ENCODE measurements at places on chromosomes 13 and 19.

DNA sequence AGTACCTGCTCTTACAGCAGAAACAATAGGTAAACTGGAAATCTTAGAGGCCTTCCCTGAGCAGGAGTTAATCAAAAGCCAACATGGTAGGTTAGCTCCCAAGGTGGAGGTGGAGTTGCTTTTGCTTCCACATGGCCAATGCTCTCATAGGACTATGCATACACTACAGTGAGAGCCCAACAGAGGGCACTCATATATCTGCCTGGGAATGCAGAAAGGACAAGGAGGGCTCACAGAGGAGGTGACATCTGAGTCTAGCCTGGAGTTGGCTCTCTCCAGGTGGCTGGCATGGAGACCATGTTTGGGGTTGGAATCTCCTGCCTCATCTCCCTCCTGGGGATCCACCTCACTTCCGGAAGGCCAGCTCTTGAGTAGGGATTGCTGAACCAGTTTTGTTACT lies 34.6 kb downstream of the ATP8A2 start:
- no peak for DNase-seq

- no peak for DNase-seq
These were observed 17.8 kb upstream of the MIR17HG start for GRCh38 chr13:91329733-91330132.

GRCh38 chr13:30972888-30973377 lies 40.5 kb downstream of the TEX26 start:
- no peak for DNase-seq

DNA sequence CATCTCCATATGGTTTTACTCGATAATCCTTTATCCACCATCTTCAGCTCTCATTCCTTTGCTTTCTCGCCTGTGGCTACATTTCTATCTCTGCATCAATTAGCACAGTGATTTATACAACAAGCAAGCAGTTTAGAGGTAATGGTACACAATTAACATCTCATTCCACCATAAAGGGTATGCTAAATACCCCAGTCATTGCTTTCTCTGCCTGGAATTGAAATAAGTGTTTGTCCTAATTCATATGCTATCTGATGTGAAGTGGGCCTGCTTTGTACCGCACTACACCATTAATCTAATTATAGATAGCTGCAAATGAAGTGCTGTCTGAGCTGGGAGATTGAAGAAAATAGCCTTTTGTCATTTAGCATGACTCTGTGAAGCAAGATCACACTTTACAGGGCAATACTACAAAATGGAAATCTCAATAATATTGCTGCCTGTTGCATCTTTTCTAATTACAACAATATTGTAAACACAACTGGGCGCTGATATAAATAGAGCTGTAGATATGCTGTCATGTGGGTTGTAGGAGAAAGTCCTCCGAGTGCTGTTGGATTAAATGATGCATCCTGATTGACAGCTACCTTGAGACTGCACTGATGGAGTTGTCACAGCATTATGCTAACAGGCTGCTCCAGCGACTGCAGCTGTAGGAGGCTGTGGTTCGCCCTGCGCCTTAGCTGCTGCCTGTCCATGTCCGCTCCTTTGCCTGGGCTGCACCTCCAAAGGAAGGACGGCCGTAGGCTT lies 78.2 kb downstream of the GGACT start:
- no peak for DNase-seq

GRCh38 chr19:44686896-44687295 lies 12.1 kb upstream of the CEACAM16 start:
- no peak for DNase-seq

DNA sequence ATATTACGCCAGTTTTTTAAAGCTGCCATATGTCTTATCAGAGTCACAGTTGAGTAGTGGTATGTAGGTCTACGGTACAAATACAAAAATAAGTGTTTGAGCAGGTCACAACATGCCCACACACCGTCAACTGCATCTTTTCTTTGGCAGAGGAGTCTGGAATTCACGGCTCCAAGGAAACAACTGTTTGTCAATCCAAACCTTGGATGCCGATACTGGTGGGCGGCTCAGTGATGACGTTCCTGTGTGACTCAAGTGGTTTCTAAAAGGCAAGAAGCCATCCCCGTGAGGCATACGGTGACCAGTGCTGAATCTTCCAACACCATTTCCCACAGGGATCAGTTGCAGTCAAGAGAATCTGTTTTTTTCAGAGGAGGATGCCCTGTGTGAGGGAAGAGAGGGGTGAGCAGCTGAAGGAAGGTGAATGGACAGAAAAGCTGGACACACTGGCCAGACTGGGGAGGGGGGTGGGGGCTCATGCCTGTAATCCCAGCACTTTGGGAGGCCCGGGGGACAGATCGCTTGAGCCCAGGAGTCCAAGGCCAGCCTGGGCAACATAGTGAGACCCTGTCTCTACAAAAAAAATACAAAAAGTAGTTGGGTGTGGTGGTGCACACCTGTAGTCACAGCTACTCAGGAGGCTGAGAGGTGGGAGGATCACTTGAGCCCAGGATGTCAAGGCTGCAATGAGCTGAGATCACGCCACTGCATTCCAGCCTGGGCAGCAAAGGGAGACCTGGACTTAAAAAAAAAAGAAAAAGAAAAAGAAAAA lies 22.8 kb upstream of the CEBPG start:
- peak; percentile 64 for DNase-seq

DNA sequence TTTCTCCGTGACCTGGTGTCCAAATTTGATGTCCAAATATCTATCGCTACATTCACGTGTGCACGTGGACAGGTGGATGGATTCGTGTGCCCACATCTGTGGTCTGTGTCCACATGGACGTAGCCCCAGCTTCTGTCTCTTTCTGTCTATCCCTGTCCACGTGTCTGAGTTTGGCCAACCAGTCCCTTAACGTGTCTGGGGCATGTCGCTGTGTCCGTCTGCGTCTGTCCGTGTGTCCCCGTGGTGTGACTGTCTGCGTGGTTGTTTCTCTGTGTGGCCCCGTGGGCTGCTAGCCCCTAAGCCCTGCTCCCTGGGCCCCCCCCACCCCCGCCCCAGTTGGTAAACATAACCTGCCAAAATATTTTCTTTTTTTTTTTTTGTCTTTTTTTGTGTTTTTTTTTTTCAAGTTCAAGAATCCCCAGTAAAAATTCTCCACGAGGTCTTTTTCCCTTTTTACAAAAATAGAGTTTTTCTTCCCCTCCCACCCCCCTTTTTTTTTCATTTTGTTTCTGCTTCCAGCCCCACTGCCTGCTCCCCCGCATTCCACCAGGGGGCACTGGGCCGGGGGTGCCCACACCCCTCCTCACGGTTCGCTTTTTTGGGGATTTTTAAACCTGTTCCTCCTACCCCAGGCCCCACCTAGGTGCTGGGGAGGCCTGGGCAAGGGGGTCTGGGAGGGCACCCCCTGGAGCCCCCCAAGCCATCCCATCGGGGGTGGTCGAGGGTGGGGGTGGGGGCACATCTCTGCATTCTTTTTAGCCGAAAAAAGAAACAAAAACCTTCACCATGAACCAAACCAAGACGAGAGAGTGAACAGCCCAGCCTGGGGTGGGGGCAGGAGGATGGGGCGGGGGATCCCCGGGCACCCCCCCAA lies 18.3 kb downstream of the PRKCSH start:
- DNase-seq, result no peak

- DNase-seq, result no peak
These were observed 270.8 kb downstream of the SPRY2 start for GRCh38 chr13:80070024-80070703.

- DNase-seq, result no peak
These were observed 152.4 kb upstream of the ATXN8OS start for GRCh38 chr13:69955271-69955670.

DNA sequence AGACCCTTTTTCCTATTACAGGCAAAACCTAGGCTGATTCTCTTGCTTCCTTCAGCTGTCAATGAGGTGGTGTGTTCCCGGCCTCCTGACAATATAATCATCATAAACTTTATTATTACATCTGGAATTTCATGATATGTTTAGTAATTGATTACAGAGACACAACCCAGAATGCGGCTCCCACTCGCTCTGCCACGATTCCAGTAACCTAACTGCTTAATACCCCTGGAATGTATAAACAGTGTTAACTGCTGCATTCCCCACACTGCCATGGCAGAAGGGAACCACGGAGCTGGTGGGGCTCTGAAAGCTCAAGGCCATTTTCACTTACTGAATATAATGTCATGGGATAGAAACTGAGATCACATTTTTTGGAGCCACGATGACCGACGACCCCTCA lies 17.1 kb downstream of the TSHZ3 start:
- DNase-seq, result no peak

DNA sequence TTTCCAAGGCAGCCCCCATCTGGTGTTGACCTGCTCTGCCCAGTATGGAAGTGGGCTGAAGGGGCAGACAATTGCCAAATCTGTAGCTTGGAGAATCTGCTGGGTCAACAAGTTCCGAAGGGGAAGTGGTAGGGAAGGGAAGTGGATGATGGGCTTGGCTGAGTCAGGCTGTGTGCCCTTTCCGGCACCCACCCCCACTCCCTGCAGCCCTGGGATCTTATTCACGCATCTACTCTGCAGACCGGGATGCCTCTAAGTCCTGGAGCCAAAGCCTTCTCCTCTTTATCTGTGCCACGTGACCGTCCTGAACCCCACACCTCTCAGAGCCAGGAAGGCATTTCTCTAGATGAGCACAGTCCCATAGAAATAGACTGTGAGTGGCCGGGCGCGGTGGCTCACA lies 7.5 kb upstream of the C5AR2 start:
- no peak for DNase-seq

DNA sequence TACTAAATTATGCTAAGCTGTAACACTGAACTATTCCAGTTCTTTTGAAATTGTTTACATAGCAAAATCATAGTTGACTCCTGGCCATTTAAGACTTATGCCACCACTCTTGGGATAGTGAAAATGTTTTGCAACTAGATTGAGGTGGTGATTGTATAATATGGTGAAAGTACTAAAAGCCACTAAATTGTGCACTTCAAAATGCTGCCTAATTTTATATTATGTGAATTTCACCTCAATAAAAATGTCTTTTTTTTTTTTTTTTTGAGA lies 5.0 kb upstream of the SAE1 start:
- no peak for DNase-seq

DNA sequence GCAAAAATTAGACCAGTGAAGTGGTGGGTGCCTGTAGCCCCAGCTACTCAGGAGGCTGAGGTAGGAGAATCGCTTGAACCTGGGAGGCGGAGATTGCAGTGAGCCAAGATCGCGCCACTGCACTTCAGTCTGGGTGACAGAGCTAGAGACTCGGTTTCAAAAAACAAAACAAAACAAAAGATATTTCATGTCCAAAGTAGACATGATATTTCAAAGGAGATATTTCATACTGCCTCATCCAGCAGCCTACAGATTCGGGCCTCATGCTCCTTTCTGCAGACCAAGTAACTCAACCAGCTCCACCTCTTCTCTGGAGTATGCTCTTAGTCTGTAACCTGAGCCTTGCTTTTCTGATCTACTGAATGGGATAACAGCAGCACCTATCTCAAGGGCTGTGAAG lies 15.0 kb downstream of the ZC3H4 start:
- DNase-seq, result no peak

GRCh38 chr19:3563709-3564524 lies 6.5 kb upstream of the MFSD12 start:
- DNase-seq, result no peak

DNA sequence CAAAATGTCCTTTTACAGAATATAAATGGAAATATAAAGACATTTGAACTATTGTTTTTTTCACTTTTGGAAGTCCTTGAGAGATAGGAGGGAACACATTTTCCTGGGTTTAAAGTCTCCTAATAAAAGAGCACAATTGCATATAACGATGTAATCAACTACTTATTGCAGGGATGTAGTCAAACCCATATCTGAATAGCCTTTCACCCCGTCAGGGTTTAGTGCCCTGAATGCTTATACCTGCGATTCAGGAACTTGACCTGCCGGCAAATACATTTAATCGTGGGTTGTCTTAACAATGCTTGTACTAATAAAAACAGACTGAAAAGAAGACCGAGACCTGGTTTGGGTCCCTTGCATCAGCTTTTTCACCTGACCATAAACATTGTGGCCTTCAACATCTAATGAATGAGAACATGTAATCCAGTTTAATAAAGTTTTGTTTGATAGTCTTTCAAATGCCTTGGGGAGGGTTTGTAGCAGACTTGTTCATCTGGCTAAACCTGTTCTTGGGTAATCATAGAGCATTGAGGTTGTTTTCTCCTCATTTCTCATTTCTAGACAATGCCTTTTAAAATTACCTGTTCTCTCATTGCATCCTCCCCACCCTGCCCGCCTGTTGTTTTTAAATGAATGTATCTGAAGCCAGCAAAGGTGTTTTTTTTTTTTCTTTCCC lies 7.0 kb downstream of the KLF5 start:
- no peak for DNase-seq

- DNase-seq, result no peak
These were observed 6.1 kb downstream of the KLK7 start for GRCh38 chr19:50977626-50978025.

DNA sequence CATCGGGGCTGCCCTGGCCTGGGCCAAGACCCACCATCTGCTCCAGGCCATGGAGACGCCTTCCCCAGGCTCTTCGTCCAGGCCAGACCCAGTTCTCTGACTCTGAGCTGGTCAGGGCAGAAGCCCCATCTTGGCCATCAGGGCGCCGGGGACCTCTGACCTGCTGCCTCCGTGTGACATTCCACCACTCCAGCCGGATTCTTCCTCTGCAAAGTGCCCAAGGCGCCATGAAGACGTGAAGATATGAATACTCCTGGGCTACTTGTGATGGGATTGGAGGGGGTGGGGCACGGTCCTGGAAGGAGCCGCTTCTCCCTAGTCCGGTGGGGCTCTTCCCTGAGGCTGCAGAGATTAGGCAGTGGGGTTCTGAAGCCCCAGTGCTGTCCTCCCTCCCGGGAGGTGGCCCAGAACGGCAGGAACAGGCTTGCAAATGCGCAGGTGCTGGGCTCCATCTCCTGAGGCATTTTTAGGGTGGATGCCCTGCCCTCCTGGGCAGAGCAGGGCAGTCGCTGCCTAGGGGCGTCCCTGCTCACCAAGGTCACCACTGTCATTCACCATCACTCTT lies 26.0 kb upstream of the SLC7A10 start:
- DNase-seq, result no peak

DNA sequence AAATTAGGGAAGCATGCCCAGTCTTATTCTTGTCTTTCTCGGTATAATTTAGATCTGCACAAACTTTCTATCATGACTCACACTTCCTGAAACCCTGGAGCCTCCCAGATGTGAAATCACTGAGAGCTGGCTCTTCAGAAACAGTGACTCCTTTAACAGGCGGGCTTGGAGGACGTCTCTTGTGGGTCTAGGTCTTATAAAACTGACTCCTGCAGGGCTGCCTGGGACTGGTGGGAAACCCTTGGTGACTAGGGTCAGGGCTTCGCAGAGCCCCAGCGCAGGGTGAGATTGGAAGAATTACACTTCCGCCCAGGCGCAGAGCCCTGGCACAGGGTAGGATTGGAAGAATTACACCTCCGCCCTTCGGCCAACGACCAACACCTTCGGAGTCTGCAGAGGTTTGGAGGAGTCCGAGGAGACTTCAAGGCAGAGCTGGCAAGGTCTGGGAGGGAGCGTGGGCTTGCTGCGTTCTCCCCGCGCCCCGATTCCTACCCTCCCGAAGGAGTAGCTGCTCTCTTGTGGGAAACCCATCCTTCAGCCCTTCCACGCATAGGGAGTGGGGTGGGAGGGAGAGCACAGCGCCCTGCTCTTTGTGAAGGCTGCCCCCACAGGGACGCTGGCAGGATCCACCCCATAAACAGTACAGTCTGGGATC lies 43.4 kb upstream of the MAP3K10 start:
- DNase-seq, result peak; percentile 51

- DNase-seq, result peak; percentile 99
These were observed at the start of gene ZNF574 for GRCh38 chr19:42075616-42076379. Gene ZNF574, plus strand, starts transcription at chr19:42076166. Its CDS starts 2,441 bp downstream, at chr19:42078607.
